Activated naive CD8-positive, alpha-beta T cell treated with anti-CD3 and anti-CD28 coated beads, Interleukin-2, amount 10 ng/mL, durations not matched to agents 7 days and 5 days (primary cell): ENCODE measurements at places on chromosomes 4 and X. TPM values are rescaled to one million over a fixed set of nuclear protein-coding genes. Genes with fewer than 3 reads are reported as not detected.
A peak's percentile ranks its signal among the peaks of the same experiment; 100 is the strongest.

- no peak for DNase-seq
- peaks cover 20% of the 10 kb centered on the region for H3K36me3 ChIP-seq
- H3K27me3 ChIP-seq = no peaks in the 10 kb centered on the region
- H3K4me3 ChIP-seq = no peak overlapping the region
These were observed 50.9 kb upstream of the CPLX1 start for GRCh38 chr4:876780-877179.

DNA sequence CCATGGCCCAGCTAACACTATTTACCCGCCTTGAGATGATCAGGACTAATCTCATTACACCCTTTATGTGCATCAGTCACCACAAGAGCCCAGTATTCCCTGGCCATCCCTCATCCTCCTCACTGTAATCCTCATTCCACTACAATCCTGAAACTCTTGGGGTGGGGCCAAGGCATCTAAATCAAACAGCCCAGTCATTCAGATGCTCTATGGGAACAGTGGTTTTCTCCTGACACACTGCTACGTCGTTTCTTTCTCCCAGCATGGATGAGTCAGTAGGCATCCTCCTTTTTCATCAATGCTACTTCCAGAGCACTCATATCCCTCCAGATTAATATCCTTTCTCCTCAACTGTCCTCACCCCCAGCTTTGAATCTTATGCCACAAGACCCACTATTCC lies 5.6 kb downstream of the SDAD1 start:
- H3K27me3 ChIP-seq = no peaks in the 10 kb centered on the region
- no peak overlapping the region for H3K27ac ChIP-seq
- H3K4me1 ChIP-seq = peaks cover 27% of the 10 kb centered on the region
- no peak overlapping the region for H3K4me3 ChIP-seq

DNA sequence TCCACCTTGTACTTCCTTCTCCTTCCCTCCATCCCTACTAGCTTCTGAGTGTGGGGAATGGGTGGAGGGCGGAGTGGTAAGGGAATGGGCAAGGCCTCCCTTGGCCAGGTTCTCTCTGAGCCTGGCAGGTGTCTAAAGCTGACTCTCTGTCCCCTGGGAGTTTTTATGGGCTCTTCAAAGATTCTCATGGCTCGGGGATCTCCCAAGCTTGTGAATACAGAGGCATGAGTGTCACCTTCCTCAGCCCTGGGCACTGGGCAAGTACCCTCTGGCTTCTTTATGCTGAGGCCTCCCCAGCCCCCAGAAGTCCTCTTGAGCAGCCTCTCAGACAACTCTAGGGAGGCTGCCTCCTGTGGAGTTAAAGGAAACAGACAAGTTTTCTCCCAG lies 32.5 kb upstream of the DDX3X start:
- no peaks in the 10 kb centered on the region for H3K36me3 ChIP-seq
- H3K4me3 ChIP-seq = no peak overlapping the region
- no peak for DNase-seq
- H3K27me3 ChIP-seq = no peaks in the 10 kb centered on the region
- H3K4me1 ChIP-seq = no peaks in the 10 kb centered on the region

- H3K36me3 ChIP-seq = no peaks in the 10 kb centered on the region
- H3K4me3 ChIP-seq = no peak overlapping the region
- H3K27ac ChIP-seq = no peak overlapping the region
These were observed 154.5 kb upstream of the QRFPR start for GRCh38 chr4:121535351-121535750.

- H3K4me3 ChIP-seq = no peak within 1 kb of the TSS
These were observed at the start of gene NUDT6 for GRCh38 chr4:122921971-122922876. Gene NUDT6 (minus strand): TSS chr4:122922597. CDS start chr4:122922572, 25 bp downstream.

- H3K27ac ChIP-seq = no peak overlapping the region
- H3K27me3 ChIP-seq = peaks cover 9% of the 10 kb centered on the region
- no peak overlapping the region for H3K4me3 ChIP-seq
- peaks cover 2% of the 10 kb centered on the region for H3K4me1 ChIP-seq
- H3K36me3 ChIP-seq = peaks cover 5% of the 10 kb centered on the region
These were observed 168.8 kb upstream of the RBPJ start for GRCh38 chr4:26152056-26152455.

The PLXNB3 gene
- 1.3 TPM for total RNA-seq

The CSAG3 gene
- not detected for total RNA-seq

GRCh38 chr4:143202824-143203223 lies 18.1 kb downstream of the USP38 start:
- peaks cover 38% of the 10 kb centered on the region for H3K36me3 ChIP-seq
- H3K4me3 ChIP-seq = no peak overlapping the region
- no peak overlapping the region for H3K27ac ChIP-seq
- no peaks in the 10 kb centered on the region for H3K4me1 ChIP-seq
- H3K27me3 ChIP-seq = no peaks in the 10 kb centered on the region

DNA sequence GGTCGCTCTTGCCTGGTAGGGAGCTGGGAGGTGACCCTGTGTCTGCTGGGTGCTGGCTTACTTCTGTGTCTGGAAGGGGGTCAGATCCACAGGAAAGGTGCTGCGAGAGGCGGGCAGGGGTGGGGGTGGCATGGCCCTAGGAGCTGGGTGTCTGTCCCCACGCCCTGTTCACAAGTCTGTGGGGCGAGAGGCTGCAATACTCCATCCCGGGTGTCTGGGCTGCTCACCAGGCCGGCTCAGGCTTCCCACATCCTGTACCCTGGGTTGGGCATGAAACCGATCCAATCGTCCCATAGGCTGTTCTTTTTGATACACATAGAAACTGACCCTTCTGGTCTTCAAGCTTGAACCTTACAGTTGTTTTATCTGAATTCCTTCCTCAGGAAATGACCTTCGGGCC lies 993 bp upstream of the CTAG2 start:
- H3K27me3 ChIP-seq = no peaks in the 10 kb centered on the region
- no peaks in the 10 kb centered on the region for H3K4me1 ChIP-seq
- H3K4me3 ChIP-seq = no peak overlapping the region
- DNase-seq = no peak

DNA sequence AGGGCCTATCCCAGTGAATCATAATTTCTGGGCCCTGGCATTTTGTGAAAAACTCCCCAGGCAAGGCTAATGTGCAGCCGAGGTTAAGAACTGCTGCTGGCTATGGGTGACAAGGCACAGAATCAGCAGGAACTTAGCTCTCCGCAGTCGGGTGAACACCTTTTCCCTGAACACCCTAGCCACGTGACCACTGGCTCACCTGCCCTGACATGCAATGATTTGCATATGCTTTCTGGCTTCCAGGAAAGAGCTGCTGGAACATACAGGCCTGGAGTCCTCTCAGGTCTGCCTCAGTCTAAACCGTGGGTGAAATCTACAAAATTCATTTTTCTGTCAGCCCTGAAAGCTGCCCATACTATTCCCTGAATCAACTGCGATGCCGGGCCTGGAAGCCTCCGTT lies 56.6 kb downstream of the ZNF827 start:
- no peak overlapping the region for H3K27ac ChIP-seq
- H3K27me3 ChIP-seq = no peaks in the 10 kb centered on the region
- no peak overlapping the region for H3K4me3 ChIP-seq

The HAND2 gene
- total RNA-seq = not detected

DNA sequence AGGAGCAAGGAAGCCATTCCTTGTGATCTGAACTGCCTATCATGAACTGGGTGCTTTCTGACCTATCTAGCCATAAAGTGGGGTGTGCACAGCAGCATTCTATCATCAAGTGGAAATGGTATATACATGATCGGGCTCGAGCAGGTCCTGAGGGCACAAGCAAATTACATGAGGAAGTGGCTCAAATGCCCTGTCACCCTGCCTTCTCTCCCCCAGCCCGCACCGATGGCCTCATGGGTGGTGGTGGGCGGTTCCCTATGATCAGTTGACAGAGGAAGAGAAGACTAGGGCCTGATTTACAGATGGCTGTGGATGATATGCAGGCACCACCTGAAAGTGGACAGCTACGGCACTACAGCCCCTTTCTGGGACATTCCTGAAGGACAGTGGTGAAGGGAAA lies 46.3 kb upstream of the BCLAF3 start:
- DNase-seq = no peak
- no peaks in the 10 kb centered on the region for H3K4me1 ChIP-seq
- H3K4me3 ChIP-seq = no peak overlapping the region
- no peak overlapping the region for H3K27ac ChIP-seq
- H3K36me3 ChIP-seq = no peaks in the 10 kb centered on the region

- H3K4me3 ChIP-seq = no peak overlapping the region
- no peak overlapping the region for H3K27ac ChIP-seq
- no peaks in the 10 kb centered on the region for H3K36me3 ChIP-seq
These were observed 37.8 kb upstream of the MED14 start for GRCh38 chrX:40773188-40773587.

- H3K4me1 ChIP-seq = no peaks in the 10 kb centered on the region
- no peak overlapping the region for H3K4me3 ChIP-seq
- no peak overlapping the region for H3K27ac ChIP-seq
- no peak for DNase-seq
- no peaks in the 10 kb centered on the region for H3K36me3 ChIP-seq
These were observed 977.1 kb upstream of the PRKX start for GRCh38 chrX:4690521-4690920.

The LEF1 gene
- 309 TPM for total RNA-seq

The GYPB gene
- 1.3 TPM for total RNA-seq

The PTPN13 gene
- total RNA-seq = 0.06 TPM

DNA sequence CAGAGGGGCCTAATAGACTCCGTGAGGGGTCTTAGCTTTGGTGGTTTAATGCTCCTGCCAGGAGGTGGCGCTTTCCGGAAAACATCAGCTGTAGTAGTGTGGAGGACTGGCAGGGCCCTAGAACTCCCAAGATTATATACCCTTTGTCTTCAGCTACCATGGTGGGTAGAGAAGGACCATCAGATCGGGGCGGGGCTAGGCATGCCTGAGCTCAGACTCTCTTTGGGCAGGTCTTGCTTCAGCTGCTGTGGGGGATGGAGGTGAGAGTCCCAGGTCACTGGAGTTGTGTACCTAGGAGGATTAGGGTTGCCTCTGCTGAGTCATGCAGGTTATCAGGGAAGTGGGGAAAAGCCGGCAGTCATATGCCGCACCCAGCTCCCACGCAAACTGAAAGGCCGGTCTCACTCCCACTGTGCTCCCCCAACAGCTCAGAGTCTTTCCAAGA lies 63.0 kb upstream of the AGA start:
- H3K27ac ChIP-seq = no peak overlapping the region
- peaks cover 13% of the 10 kb centered on the region for H3K4me1 ChIP-seq
- H3K36me3 ChIP-seq = peaks cover 4% of the 10 kb centered on the region
- H3K4me3 ChIP-seq = no peak overlapping the region
- no peaks in the 10 kb centered on the region for H3K27me3 ChIP-seq

GRCh38 chr4:168831919-168832762 lies 177.9 kb downstream of the CBR4 start:
- H3K27me3 ChIP-seq = peaks cover 65% of the 10 kb centered on the region
- H3K4me1 ChIP-seq = peaks cover 9% of the 10 kb centered on the region
- DNase-seq = peak; percentile 73
- peak overlapping the region; percentile 61 for H3K4me3 ChIP-seq

DNA sequence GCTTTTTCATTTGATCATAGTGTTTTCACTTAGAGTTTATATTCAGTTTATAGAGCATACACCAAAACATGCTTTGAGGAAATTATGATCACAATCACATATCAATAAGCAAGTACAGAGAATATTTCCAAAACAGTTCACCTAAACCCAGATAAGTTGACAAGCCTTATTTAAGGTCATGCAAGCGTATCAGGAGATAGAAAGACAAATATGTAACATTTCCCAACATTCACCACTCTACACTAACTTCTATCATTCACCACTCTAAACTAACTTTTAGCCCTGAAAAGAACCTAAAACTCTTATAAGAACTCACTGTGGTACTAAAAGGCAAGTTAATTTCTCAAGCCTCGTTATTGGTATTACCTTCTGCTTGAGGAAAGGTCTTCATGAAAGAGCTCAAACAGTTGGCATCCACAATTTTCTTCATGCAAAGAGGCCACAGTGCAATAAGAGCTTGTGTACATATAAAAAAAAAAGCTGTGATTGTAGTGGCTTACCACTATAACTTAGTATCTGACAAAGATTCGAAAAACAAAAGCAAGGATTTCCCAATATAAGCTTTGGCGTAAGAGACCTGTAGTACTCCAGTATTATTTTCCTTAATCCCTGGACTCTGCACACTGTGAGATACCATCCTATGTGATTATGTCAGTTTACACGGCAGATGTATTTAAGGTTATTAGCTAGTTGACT lies 903.3 kb downstream of the STIM2 start:
- H3K36me3 ChIP-seq = no peaks in the 10 kb centered on the region
- H3K4me3 ChIP-seq = no peak overlapping the region
- H3K4me1 ChIP-seq = no peaks in the 10 kb centered on the region

DNA sequence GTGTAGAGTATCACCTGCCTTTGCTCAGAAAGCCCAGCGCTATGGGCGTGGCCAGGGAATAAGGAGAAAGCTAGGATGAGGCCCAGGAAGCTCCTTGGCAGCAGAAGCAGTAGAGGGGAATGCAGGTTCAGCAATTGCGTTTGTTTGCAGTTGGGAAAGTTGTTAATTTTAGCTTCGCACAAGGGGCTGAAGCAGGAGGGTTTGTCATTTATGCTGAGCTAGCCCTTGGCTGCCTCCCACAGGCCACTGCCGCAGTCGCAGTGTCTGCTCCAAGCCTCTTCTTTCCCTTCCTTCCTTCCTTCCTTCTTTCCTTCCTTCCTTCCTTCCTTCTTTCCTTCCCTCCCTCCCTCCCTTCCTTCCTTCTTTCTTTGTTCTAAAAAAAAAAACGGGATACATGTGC lies 21.5 kb downstream of the FRMPD3 start:
- H3K27me3 ChIP-seq = no peaks in the 10 kb centered on the region
- H3K4me3 ChIP-seq = no peak overlapping the region
- H3K27ac ChIP-seq = no peak overlapping the region
- no peak for DNase-seq

The CNKSR2 gene
- total RNA-seq = 9.0 TPM
